Activated CD4-positive, alpha-beta T cell treated with anti-CD3 and anti-CD28 coated beads, Interleukin-2, amount 50 U/mL, for 48 hours (primary cell): ENCODE measurements at places on chromosomes 4 and X.

- DNase-seq = peak; percentile 5
These were observed 13.0 kb upstream of the PLAC1 start for GRCh38 chrX:134671294-134671693.

- no peak for DNase-seq
These were observed 79.3 kb downstream of the FBXW7 start for GRCh38 chr4:152456609-152457008.

GRCh38 chr4:1460967-1461868 lies 55.0 kb upstream of the NKX1-1 start:
- DNase-seq = no peak

GRCh38 chr4:75995727-75996126 lies 5.0 kb upstream of the SDAD1 start:
- no peak for DNase-seq

DNA sequence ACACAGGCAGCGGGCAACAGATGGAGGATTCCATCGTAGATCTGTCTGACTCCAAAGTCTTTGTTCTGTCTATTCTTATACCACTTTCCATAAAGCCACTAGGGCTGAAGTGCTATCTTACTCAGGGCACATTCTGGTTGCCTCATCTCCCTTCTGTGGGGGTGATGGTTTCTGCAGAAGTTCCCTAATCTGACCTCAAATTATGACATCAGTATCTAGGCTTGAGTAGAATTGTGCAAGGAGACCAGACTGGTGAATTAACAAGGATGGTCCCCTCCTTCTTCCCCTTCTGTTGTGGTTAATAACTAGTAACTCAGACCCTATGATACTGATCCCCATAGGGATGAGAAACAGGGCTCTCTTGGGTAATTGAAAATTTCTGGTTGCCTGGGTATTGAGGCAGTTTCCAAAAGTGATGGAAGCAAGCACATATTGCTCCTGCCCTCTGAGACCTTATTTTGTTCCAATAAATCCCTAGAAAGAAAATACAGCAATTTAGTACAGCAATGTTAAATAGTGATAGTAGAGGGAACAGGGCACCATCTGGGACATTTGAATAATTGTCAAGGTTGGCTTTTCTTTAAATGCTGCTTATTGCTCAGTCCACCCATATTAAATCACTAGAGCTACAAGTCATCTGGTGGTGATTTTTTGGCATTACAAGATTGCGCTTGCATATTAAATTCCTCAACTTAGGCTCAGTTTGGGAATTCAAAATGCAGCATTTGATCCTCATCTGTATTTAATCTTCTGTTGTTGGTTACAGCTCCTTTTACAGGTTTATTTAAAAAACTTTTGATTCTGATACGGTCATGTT lies 57.3 kb upstream of the AP1S2 start:
- DNase-seq = no peak

GRCh38 chr4:124133753-124134152 lies 578.8 kb downstream of the ANKRD50 start:
- DNase-seq = no peak

- no peak for DNase-seq
These were observed 91.0 kb downstream of the BEND2 start for GRCh38 chrX:18129690-18130089.

DNA sequence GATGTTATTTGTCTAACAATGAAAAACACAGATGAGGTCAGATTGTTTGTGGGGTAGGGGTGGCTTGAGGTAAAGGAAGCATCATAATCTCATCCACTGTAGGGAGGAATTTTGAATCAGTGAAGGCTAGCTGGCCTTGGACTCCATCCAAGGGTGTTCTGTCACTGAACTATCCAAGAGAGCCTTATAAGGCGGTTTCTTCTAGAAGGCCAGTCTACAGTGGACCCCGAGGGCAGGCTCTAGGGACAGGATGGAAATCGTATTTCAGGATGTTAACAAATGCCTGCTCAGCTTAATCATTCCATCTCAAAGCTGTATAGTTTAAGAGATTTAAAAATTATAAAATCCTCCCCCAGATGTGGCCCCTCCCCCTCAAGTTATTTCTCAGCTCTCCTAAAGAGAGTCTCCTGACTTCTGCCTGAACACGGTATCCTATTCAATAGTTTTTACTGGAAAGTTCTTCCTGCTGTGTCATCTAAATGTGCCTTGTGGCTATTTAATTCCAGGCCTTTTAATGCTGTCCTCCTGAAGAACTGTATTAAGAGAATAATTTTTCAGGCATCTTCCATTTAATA lies 8.0 kb downstream of the IGFBP7 start:
- DNase-seq = no peak

DNA sequence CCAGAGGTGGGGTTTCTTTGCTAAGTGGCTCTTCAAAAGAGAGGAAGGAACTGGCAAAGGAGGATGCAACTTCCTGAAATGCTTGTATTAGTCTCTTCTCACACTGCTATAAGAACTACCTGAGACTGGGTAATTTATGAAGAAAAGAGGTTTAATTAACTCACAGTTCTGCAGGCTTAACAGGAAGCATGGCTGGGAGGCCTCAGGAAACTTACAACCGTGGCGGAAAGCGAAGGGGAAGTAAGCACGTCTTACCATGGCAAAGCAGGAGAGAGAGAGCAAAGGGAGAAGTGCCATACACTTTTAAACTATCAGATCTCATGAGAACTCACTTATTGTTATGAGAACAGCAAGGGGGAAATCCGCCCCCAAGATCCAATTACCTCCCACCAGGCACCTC lies 505.7 kb downstream of the ZNF674 start:
- no peak for DNase-seq

DNA sequence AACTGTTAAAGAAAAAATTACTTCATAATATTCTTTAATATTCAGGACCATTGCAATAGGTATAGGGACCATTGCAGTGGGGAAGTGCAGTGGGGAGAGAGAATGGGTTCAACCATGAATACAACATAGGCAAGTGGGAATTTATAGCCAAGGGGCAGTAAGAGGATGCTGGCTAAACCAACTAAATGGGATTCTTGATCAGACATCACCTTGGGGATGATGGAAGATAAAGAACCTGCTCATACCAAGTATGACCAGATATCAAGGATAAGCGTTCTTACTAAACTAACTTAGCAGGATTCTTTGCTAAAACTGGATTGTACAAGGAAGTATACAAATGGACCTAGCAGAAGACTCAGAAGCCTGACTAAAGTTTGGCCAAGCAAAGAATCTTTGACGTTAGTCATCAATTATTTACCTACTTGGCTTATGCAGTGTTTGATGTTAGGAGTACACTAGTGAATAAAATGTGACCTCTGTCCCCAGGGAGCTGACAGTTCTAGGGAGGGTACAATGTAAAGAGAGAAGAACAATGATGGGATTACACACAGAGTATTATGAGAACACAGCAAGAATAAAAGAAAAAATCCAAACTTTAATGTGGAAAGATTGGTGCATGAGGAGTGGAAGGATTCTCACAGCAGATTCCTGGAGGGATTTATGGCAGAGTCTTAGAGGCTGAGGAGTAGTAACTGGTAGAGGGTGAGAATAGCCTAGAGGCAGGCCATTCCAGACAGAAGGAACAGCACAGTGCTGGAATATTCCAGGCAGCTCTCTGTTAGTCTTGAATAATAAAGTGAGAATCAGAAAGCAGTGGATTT lies 54.7 kb upstream of the MYOZ2 start:
- DNase-seq = no peak

GRCh38 chrX:138519296-138519695 lies 192.2 kb downstream of the FGF13 start:
- DNase-seq = no peak

DNA sequence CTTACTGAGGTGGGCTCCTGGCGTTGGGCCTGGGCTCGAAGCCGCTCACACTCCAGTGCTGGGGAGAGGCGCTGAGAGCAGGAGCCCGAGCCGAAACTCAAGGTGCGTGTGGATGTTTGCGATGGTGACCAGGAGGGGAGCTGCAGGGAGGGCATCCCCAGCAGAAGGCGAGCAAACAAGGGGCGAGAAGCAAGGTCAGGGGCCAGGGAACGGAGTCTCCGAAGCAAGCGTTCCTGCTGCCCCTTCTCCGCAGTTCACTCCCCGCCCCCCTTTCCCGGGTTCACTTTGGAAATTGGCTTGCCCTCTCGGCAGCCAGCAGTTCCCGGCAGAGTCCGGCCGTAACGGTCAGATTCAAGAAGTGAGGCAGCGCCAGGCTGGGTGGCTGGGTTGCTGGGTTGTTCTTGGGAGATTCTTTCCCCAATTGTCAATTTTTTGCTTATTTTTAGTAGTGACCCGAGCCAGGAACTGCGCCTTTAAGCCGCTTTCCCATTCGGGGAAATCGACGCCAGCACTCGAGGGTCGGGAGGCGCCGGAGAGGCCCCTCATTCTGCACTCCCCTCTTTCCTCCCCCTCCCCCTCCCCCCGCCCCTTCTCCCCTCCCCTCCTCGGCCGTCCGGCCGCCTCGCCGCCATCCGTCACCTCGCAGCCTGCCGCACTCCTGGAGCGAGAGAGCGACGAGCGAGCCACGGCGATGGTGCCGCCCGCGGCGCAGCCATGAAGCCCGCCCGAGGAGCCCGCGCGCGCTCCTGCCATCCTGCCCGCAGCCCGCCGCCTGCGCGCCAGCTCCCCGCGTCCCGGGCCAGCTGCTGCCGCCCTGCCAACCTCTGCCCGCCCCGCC lies at the start of gene FRMPD3:
Gene FRMPD3 (plus strand): TSS at position 655 of the 838 bp plus-strand sequence. CDS start 76,937 bp downstream, outside the sequence.
- no peak for DNase-seq

GRCh38 chr4:57090079-57090478 lies 20.1 kb downstream of the IGFBP7 start:
- no peak for DNase-seq

DNA sequence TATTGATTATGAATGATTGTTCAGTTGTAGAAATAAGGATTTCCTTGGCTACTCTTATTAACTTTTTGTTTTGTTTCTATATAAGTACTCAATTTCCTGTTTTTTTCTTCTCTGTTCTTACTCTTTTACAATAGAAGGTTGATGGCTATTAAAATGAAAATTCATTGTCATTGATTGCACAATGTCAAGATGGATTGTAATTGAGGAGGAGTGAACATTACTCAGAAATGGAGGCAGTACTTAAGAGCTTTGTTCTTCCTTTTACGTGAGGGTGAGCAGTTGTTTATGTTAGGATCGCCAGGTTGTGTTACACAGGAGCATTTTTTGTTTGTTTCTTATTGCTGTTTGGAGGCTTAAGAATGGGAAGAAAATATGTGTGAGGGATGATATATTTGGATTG lies 2062.4 kb downstream of the ARAP2 start:
- DNase-seq = no peak

GRCh38 chr4:184267673-184268583 lies 50.3 kb upstream of the ENPP6 start:
- peak; percentile 84 for DNase-seq

DNA sequence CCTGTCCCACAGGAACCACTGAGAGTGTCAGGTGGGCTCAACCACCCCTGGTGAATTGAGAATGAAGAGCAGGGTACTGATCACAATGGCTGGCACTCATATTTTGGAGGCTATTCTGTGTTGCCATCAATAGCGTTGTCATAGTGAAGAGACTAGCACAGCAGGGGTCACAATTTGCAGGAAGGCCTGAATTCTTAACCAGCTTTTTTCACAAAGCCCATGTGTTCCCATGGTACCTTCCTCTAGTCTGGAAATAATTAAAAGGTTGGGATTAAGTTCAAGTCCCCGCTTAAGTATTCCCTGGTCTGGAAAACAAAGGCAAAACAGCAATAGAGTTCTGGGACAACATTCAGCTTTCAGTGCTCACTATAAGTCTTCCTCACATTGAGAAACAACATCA lies 1051.7 kb downstream of the C4orf33 start:
- DNase-seq = no peak

DNA sequence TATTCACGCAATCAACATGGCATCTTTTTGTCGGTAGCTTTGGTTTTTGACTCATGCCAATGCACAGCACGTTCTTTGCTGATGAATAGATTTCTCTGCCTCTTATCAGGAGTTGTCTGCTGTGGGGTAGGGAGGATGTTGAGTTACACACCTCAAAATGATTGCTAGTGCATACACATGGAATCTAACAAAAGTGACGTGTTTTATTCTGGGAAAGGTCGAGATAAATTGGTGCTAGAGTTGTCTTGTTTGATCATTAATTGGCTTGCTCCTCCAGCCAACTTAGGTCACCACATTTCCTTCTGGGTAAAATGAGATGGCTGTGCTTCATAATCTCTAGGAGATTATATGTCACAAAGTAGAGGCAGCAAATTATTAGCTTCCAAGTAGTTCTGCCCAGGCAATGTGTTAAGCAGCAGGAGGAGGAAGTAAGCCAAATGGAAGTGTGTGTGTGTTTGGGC lies 3.9 kb downstream of the RAB9A start:
- no peak for DNase-seq

DNA sequence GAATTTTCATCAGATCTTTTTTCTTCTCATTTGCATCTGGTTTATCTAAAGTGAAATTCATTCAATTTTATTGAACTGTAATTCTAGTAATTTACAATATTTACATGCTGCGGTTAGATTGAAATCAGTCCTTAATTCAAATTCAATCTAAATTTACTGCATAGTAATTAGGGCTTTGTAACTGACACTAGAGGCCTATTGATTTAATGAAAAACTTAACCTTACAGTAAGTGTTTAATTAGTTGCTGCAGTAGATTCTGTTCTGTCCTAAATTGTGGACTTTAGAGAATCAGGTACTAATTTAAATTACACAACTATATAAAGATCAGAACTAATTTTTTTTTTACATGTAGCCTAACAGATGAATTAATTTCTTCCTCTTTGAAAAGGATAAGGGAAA lies 758.8 kb upstream of the TENM3 start:
- DNase-seq = no peak

- no peak for DNase-seq
These were observed 12.4 kb downstream of the PSAPL1 start for GRCh38 chr4:7422151-7422897.

DNA sequence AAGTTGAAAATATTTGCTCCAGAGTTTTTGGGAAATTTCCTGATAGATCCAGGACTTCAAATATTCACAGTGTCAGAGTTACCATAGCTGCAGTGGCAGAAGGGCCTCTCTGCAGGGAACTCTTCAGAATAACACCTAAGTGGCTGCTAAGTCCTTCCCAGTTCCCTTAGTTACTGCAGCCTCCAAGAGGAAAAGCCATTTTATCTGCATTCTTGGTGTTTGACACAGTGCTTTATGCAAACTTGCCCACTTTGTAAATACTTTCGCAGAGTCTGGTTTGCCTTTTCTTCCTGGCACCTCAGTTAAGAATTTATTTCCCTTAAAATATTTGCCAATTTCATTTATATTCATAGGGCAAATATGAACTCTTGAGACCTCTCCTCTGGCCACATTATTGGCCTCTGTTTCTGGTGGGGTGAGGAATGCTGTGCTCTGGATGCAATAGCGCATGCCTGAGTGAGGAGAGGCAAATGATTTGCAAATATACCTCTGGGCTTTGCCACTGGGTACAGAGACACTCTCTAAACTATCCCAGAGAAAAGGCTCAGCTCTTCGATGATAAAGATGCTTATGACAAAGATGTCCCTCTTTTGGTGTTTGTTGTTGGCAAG lies 566.3 kb upstream of the NR3C2 start:
- DNase-seq = no peak

DNA sequence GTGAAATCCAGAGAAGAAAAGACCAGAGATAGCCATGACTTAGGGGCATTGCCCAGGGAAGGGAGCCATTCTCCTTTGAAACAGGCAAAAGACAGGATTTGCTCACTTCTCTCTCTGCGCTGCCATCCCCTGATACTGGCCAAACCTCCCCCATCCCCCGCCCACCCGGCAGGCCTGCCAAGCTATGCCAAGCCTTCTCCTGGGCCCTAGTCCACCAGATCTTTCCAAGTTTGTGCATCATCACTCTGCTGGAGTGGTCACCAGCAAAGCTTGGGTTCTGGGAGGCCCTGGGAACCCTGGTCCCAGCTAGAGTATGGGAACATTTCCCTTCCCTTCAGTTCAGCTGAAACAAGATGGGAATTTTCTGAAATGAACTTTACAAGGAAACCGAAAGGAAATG lies 18.4 kb downstream of the EFNB1 start:
- DNase-seq = no peak
